A549 (cell line): ENCODE measurements at places on chromosomes 4 and X.

DNA sequence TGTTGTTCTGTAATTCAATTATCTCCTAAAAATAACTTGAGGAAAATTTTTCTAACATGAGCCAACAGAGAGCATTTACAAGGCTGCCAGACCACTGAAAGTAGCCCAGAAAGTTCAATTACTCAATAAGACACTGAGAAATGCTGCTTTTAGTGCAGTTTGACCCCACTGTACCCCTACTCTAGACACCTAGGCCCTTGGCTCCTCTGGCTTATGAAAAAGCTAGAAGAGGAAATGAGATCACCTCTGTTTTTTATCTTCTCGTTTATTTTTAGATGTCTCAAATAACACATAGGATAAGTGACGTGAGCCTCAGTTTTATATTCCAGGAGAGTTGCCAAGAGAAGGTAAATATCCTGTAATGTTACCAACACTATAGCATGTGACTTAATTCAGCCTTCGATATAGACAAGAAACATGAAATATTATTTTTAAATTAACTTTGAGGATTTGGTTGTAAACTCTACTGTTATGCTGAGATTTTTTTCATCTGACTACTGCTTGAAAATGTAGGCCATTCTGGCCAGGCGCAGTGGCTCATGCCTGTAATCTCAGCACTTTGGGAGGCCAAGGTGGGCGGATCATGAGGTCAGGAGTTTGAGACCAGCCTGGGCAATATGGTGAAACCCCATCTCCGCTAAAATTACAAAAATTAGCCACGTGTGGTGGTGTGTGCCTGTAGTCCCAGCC lies 24.4 kb downstream of the TNIP3 start:
- no peak for DNase-seq

- no peak for DNase-seq
Measured at GRCh38 chr4:858831-859451, 33.0 kb upstream of the CPLX1 start.

DNA sequence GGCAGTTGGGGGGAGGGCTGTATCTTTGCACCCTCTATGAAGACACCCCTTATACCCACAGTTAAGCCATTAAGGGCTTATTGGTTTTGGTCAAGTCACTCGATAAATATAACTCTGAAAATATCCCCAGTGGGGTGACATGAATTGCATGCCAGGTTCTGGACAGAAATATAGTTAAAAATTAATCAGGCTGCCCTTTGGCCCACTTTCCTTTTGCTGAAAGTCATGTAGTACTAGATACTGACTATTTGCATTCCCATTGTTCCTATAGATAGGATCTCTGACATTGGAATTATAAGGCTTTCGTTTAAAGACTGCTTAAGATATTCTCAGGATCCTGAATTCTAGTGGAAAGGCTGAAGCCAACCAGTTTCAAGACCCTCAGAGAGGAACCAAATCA lies 43.5 kb upstream of the LAMP2 start:
- DNase-seq = no peak

GRCh38 chr4:39714166-39714565 lies 16.2 kb downstream of the UBE2K start:
- DNase-seq = no peak

GRCh38 chrX:76148753-76149152 lies 24.1 kb upstream of the PBDC1 start:
- peak; percentile 51 for DNase-seq

GRCh38 chr4:92969650-92970379 lies 666.0 kb downstream of the GRID2 start:
- DNase-seq = peak; percentile 81

GRCh38 chr4:36244257-36245082 lies at the start of gene ARAP2:
TSS of gene ARAP2 (minus strand) at chr4:36244514. CDS start at chr4:36229486, 15,028 bp downstream.
- DNase-seq = peak; percentile 15

GRCh38 chr4:54217642-54218495 lies 11.2 kb upstream of the PDGFRA start:
- DNase-seq = peak; percentile 72

DNA sequence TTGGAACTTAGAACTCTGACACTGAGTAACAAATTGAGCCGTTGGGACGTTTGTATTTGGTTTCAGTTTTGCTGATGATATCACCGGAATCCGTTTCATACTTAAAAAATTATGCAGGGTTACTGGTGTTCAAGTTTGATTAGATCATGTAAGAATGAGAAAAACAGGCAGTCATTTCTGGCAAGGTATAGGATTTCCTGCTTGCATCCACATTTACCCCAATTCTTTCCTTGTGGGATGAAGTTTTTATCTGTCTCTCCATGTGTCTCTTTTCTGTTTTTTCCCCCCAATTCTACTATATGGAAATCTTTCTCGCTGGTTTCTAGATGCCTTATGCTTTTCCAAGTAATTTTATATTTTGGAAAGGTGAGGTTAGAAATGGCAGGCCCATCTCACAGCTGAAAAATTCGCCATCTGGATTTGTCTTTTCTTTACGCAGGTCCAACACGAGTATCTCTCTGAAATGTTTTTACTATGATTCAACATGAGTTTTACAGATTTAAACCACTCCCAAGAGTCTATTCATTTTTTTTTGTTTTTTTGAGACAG lies 197.9 kb downstream of the SHOX start:
- no peak for DNase-seq

GRCh38 chrX:21943460-21944135 lies 3.1 kb downstream of the SMS start:
- DNase-seq = no peak

DNA sequence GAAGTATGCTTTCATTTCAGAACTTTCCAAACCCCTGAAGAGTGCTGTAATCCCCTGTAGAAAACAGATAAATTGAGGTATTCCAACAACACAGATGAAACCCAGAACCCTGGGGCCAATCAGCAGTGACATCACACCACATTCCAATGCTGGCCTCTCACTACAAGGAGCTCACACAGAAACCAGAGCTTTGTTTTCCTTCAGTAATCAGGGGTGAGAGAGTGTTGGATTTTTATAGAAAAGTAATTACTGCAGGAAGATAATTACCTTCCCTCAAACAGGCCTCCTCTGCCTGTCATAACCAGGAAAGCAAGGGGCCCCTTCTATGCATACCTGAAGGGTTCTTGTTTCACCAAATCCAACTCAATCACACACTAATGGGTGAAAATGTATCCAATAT lies 246.2 kb downstream of the SCFD2 start:
- DNase-seq = no peak

DNA sequence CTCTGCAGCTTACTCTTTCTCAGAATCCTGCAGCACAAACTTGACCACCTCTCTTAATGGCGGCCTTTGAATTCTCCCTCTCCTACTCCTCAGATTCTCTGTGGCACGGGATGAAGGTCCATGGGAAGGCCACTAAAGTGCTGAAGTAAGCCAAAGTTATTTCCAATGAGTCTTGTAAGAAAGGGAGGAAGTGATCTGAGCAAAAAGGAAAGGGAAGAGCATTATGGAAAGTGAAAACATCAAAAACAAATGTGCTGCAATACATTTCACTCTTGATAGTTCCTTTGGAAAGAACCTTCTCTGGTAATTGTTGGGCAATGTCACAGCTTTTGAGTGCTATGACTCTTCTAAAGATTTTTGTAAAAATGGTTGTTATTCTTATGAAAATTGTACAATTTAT lies 54.3 kb upstream of the CAMK2D start:
- DNase-seq = no peak

DNA sequence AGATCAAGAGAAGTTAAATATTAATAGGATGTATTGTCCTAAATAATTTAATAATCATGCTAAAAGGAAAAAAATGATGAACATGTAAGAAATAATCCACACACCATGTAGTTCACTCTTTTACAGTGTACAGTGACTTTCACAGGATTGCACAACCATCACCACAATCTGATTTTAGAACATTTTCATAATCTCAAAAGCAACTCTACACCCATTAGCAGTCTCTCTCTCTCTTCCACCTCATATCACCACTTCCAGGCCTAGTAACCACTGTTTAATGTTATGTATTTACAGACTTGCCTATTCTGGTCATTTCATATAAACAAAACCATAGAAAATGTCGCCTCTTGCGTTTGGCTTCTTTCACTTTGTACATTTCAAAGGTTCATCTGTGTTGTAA lies 153.4 kb downstream of the FSTL5 start:
- no peak for DNase-seq

GRCh38 chr4:124903995-124904722 lies 191.6 kb upstream of the ANKRD50 start:
- DNase-seq = no peak

DNA sequence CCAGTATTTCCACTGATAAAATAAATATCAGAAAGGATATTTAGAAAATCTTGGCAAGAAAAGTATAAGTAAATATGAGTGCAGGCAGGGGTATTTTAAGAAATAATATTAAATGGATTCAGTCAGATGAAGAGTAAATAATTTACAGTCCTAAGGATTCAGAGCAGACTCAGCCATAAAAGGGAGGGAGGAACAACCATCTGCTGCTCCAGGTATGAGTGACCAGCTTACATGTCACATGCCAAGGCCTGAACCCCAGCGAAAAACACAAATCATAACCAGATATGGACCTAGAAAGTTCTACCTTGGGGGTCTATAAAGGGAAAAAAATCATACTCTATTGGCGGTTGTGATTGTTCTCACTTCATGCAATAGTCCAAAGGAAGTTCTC lies 166.8 kb downstream of the COL4A6 start:
- DNase-seq = no peak

DNA sequence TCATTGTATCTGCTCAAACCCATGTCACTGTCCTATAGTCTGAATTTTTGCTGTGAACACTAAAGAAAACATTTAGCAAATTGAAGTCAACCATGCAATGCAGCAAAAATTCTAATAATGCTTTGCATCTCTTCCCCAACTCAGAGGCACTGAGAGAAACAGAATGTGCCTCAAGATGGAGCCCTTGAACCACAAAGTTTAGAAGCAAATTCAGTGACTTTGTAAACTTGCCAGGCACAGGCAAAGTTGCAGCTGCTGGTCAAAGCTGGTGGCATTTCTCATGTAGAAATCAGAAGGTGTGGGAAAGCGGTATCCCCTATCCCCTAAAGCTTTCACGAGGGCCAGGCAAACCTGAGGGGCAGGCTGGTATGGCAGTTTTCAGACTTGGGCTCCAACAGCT lies 121.7 kb upstream of the DIPK2B start:
- peak; percentile 16 for DNase-seq

- DNase-seq = no peak
Measured at GRCh38 chr4:26757751-26758150, 102.9 kb upstream of the STIM2 start.

GRCh38 chrX:69117876-69118526 lies 47.3 kb downstream of the PJA1 start:
- no peak for DNase-seq

DNA sequence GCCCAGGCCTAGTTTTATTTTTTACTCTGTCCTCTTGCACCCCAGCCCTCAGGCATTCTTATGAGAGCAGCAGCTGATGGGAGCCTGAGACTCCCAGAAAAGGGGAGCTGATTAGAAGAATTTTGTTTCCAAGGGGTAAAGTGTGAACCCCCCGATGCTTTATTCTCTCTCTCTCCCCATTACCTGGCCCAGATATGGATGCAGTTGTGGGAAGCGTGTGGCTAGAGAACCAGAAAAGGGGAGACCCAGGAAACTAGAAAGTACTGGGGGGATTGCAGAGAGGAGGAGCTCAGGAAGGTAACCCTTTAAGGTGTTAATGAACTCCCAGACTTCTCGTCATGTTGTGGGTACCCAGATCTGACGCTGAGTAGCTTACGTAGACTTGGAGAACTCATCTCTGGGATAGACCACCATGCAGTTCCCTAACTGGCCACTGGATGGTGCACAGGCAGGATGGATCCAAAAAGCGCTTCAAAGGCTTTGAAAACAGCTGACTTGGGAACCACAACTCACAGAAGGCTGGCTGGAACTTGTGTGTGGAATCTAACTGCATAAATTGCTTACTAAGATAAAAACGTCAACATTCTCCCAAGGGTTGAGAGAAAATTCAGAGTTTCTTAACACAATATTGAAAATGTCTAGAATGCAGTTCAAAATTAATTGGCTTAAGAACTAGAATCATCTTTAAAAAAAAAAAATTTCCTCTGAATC lies 64.7 kb downstream of the TBC1D14 start:
- peak; percentile 82 for DNase-seq

GRCh38 chrX:65607070-65607742 lies 60.2 kb upstream of the MSN start:
- no peak for DNase-seq

DNA sequence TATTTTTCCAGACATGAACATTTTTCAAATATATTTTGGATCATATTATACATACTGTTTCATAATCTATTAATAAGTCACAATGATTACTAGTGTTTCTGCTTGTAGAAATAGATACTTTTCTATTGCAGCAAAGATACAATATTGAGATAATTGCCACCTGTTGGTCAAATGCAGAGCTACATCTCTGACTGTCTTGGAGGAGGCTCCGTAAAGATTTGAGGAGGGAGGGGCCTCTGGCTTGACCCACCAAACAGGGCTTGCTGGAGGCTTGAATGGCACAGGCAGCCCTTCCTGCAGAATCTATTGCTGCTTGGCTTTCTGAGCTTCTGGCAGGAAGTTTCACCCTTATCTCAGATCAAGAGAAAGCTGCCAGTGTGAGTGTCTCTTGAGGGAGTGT lies 99.3 kb upstream of the ARMCX2 start:
- DNase-seq = peak; percentile 1

- no peak for DNase-seq
Measured at GRCh38 chrX:37961118-37961517, 45.2 kb upstream of the SYTL5 start.

GRCh38 chrX:42466332-42467046 lies 311.5 kb downstream of the PPP1R2C start:
- no peak for DNase-seq

GRCh38 chr4:151887816-151888180 lies 127.0 kb upstream of the GATB start:
- no peak for DNase-seq

GRCh38 chrX:152735101-152735500 lies 1.5 kb downstream of the MAGEA12 start:
- DNase-seq = no peak

DNA sequence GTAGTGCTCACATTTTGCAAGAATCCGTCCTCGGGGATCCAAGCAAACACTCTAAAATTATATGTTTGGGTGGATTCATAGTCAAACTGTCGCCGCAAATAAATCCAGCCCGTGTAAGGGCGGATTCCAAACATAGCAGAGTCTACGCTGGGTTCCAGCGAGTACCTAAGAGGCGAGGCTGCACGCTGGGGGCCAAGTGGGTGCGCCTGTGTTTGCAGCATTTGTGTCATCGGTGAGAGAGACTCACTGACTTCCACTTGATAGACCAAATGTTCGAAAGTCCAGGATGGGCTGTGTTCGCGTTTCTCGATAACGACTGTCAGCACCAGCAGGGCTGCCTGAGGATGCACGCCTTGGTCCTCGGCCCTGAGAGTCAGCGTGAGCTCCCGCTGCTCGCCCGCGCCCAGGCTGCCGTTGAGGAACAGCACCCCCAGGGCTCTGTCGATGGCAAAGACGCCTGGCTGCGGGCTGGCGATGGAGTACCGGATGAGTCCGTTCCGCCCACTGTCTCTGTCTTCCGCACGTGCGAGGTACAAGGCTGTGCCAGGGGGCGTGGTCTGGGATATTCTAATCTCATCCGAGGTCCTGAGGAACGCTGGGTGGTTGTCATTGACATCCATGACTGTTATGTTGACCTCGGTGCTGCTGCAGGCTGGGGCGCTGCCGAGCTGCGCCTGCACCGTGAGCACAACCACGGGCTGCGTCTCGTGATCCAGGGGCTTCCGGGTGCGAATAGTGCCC lies 158.7 kb downstream of the DCHS2 start:
- peak; percentile 1 for DNase-seq
